ENCODE measurements at places on chromosomes 5 and 9.

DNA sequence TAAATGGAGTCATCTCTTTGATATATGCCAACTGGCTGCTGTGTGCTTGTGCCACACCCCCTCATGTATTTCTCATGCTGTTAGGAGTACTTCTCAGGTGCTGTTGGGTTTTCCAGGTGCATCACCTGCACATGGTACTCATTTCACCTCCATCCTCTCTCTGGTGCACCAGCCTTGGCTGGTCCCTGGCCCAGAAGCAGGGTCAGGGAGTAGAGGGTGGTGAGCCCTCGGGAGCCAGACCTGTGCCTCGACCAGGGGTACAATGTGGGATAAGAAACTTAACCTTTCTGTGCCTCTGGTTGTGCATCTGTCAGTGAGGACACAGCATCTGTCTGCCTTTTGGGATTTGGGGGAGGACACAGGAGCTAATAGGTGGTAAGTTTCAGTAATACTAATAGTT lies 38.5 kb downstream of the SECISBP2 start:
- no peak for DNase-seq

GRCh38 chr5:115372146-115372545 lies 75.7 kb upstream of the CCDC112 start:
- DNase-seq: no peak

GRCh38 chr9:133261103-133261752 lies 13.8 kb downstream of the ABO start:
- DNase-seq: peak; percentile 45

GRCh38 chr5:97636766-97637165 lies 453.7 kb upstream of the RIOK2 start:
- DNase-seq: no peak

- DNase-seq: no peak
Observed at GRCh38 chr9:136714096-136714892, 1.9 kb downstream of the DIPK1B start.

- no peak for DNase-seq
Observed at GRCh38 chr5:113319256-113320053, 115.3 kb downstream of the TSSK1B start.

DNA sequence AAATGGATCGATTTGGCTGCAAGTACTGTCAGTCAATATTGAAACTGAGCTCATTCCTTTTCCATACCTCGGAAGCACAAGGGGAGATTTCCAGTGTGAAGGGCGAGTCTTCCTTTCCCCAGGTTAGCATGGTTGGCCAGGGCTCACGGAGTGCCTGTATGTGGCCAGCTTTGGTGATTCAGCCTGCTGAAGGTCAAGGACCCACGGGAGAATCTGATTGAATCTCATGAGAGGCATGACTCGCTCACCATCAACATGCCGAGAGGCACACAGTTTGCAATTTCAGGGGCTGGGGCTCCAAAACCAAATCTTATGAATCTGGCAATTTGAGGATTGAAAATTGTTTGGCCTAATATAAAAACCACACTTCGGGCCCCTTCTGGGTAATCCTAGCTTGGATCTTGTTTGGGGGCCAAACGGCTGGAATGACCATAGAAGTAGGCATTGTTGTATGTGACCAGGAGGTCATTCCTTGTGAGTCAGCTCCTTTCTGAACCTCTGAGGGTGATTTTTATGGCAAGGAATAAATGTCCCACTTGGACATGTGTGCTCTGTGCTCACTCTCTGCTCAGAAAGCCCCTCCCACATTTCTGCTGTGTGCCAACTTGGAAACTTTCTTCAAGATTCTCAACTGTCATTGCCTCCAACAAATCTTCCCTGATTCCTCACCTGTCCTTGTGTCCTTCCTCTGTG lies 69.8 kb downstream of the DOCK2 start:
- DNase-seq: no peak

DNA sequence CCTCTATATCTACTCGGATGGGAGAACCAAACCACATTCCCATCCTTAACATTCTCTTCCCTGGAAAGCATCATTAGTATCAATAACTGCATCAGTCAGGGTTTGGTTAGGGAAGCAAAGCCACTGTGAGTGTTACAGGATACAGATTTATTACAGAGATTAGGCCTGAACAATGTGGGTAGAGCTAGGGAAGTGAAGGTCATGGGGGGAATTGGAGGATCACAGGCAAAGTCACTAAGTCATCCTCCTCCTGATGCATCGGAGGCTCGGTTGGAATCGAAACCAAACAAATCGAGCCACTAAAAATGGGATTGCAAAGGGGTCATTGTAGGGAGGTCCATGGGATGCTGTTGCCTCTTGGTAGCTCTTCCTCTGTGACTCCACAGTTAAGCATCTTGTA lies 61.8 kb upstream of the ZBTB43 start:
- no peak for DNase-seq

- DNase-seq: no peak
Observed at GRCh38 chr5:118015511-118015910, 972.8 kb downstream of the DTWD2 start.

DNA sequence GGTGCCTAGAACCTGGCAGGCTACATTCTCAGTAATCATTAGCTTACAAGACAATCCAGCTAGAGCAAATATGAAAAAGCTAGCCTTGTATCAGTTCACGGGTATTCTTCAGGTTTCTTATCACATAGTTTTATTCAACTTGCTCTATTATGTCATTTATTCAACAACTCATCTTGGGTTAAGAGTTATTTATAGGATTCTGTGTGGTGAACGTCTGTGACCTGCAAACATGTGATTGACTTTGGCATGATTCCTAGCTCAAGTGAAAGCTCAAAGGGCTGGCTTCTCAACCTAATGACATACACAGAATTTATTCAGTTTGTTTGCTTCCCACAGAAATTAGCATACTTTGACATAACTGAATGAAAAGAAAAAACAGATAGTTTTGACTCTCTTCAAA lies 173.1 kb downstream of the PLPPR1 start:
- DNase-seq: no peak

DNA sequence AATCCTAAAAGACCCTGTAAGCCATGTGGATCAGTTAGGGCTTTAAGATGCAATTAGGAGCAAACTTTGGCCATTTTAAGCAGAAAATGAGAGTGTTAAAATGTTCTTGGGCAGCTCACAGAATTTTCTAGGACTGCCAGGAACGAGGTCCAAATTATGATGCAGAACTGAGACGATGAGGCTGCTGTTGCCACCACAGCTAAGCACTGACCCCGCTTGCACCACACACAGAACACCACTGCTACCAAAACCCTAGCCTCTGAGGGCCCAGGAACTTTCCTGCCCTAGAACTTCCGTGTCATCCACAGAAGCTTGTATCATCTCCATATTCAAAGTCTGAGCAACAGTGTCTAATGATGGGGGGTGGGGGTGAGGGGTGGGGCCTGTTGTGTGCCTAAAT lies 41.0 kb upstream of the PCSK1 start:
- DNase-seq: no peak

DNA sequence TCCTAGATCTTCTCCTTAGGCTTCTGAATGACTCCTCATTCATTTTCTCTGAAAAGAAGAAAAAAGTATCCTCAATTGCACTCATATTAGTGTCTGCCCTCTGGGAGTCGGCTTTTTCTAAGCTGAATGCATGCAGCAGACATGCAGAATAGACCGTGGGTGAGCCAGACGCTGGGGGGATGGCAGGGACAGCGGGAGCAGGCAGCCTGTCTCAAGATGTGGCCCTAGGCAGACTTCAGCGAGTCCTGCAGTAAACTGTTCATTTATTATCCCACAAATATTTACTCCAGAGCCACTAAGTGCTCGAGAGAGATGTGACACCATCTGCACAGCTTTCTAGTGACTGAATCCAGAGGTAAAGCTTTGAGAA lies 164.9 kb upstream of the RAI14 start:
- DNase-seq: no peak
